ELR (cell line): ENCODE measurements at places on chromosomes 4 and X.

DNA sequence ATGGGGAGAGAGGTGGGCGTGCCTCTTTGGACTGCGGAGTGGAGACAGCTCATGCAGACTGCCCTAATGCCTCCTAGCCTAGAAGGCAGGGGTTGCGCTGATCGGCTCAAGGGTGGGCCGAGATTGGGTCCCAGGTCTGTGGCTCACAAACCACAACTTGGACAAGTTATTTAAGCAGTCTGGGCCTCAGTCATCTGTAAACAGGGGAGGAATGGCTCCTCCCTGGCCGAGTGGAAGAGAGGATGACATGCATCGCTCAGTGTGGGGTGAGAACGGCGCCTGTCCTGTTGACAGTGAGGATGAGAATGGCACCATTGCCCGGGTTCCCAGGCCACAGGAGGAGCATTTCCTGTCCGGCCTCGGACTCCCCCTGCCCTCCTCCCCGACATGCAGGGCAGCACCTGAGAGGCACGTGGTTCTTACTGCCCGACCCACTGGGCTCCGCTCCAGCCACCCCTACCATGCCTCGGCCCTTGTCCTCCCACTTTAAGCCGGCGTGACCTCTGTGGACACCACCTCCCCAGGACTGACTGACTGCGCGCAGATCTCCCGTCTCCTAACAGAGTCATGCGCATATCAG lies 40.3 kb upstream of the GRPEL1 start:
- no peak for DNase-seq

DNA sequence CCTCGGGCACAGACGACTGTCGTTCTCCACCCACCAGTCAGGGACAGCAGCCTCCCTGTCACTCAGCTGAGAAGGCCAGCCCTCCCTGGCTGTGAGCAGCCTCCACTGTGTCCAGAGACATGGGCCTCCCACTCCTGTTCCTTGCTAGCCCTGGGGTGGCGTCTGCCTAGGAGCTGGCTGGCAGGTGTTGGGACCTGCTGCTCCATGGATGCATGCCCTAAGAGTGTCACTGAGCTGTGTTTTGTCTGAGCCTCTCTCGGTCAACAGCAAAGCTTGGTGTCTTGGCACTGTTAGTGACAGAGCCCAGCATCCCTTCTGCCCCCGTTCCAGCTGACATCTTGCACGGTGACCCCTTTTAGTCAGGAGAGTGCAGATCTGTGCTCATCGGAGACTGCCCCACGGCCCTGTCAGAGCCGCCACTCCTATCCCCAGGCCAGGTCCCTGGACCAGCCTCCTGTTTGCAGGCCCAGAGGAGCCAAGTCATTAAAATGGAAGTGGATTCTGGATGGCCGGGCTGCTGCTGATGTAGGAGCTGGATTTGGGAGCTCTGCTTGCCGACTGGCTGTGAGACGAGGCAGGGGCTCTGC lies 7.9 kb upstream of the MSANTD1 start:
- no peak for DNase-seq

DNA sequence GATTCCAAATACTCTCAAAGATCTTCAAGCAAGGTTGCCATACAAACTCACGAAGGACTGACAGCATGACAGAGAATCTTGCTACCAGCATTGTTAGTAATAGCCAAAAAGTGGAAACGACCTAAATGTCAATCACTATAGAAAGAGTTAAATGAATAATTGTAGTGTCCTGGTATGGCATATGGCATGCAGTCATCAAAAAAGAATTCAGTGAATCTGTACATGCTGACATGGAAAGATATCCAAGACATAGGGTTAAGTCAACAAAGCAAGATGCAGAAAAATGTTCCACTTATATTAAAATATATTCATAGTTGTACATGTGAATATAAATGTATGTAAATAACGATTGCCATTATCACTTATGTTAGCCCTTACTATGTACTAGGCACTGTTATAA lies 37.6 kb downstream of the SRPX2 start:
- peak; percentile 12 for DNase-seq

GRCh38 chr4:137378821-137379220 lies 153.5 kb downstream of the PCDH18 start:
- no peak for DNase-seq

- no peak for DNase-seq
These were observed 162.8 kb upstream of the MAMLD1 start for GRCh38 chrX:150200361-150200760.

GRCh38 chr4:26884486-26884988 lies 23.9 kb downstream of the STIM2 start:
- no peak for DNase-seq

GRCh38 chr4:155679343-155679742 lies 12.7 kb downstream of the GUCY1A1 start:
- no peak for DNase-seq

DNA sequence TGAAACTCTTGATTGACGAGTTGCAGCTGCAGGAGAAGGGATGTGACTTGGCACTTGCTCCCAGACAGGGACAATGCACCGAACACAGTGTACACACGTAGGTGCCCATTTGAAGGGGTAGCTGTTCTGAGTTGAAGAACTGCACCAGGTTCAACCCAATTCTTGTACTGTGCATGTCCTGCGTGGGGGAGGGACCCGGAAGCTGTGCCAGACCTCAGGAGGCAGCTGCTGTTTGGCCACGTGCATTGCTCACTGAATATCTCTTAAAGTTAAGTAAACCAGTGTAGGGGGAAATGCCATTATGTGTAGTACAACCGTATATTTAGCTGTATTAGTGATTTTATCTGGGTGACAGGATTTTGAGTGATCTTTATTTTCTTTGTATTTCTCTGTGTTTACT lies 12.0 kb upstream of the RBBP7 start:
- DNase-seq, result peak; percentile 19

GRCh38 chr4:144967161-144967560 lies 130.8 kb downstream of the ANAPC10 start:
- DNase-seq, result no peak

DNA sequence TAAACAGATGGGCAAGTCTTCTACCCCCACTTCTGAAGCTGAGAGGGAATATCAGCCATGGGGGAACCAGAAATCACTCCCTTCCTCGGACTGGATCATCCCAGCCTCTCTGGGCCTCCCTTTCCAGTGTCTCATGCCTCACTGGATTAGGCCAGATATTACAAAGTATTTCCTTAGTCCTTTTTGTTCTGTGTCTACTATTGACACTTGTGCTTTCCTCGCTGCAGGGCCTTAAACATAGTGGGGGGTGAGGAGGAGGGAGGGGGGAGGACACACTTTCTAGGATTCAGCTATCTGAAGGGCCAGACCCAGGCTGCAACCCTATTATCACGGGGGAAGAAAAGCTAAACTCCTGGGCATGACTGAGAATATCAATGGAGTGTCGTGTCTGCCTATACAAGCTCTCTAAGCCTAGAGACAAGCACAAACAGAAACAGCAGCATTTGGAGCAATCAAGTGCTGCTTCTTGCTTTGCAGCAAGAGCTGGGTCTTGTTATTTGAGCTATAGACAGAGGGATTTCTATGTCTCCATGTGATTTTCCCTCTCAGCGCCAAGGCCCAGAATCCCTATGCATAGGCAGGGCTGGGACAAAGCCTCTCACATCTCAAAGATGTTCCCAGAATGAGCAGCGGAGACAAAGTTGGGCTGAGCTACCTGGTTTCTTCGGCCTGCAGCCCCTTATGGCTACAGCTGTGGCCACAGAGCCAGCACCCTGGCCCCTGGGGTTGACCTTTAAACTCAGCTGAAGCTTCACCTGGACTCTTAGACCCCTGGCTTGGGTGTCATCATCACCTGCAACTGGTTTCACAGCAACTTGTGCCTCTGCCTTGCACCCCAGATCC lies 20.2 kb downstream of the PJA1 start:
- no peak for DNase-seq

GRCh38 chr4:80507507-80507906 lies 172.0 kb downstream of the CFAP299 start:
- no peak for DNase-seq

GRCh38 chrX:95346856-95347255 lies 1337.8 kb upstream of the DIAPH2 start:
- peak; percentile 2 for DNase-seq

GRCh38 chr4:87213421-87214075 lies 6.9 kb downstream of the KLHL8 start:
- no peak for DNase-seq

DNA sequence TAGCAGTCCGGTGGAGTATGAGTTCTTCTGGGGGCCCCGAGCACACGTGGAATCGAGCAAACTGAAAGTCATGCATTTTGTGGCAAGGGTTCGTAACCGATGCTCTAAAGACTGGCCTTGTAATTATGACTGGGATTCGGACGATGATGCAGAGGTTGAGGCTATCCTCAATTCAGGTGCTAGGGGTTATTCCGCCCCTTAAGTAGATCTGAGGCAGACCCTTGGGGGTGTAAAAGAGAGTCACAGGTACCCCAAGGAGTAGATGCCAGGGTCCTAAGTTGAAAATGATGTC lies 852 bp downstream of the MAGEH1 start:
- no peak for DNase-seq
